ENCODE measurements at places on chromosomes 7 and 10.

- peak; percentile 93 for DNase-seq
Measured at GRCh38 chr10:78623578-78624215, 445.1 kb upstream of the ZMIZ1 start.

DNA sequence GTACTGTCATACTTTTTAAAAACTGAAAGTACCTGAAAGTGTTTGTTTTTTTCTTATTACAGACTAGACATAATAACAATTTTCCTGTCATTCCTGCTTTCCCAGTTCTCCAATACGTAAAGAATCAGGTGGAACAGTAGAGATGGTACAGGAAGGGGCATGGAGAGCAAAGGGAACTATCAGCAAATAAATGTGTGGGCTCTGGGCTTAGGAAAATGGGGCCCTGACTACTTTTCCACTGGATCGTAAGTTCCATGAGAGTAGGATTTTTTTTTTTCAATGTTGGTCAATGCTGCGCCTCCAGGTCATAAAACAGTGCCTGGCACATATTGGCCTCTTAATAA lies 15.2 kb upstream of the FAS start:
- no peak for DNase-seq

- DNase-seq, result no peak
Measured at GRCh38 chr10:75037171-75038153, 74.0 kb upstream of the SAMD8 start.

DNA sequence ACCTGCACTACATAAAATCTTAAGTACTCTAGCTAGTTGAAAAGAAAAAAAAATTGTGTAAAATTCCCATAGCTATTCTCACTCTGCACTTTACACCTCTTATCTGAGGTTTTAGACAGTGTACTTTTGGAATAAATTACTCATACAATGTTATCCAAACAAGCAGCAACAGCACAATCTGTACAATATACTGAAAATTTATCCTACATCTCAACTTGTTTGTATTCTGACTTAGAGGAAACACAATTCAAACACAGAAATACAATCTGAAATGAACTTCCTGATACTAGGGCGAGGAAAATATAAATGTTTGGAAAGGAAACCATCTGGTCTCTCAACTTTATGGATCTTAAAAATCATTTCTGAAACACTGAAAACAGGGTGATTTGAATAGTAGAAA lies 381.7 kb downstream of the THSD7A start:
- DNase-seq, result no peak

GRCh38 chr7:2213551-2214215 lies 19.1 kb downstream of the MAD1L1 start:
- no peak for DNase-seq

- no peak for DNase-seq
Measured at GRCh38 chr7:37467002-37467401, 18.3 kb upstream of the ELMO1 start.

DNA sequence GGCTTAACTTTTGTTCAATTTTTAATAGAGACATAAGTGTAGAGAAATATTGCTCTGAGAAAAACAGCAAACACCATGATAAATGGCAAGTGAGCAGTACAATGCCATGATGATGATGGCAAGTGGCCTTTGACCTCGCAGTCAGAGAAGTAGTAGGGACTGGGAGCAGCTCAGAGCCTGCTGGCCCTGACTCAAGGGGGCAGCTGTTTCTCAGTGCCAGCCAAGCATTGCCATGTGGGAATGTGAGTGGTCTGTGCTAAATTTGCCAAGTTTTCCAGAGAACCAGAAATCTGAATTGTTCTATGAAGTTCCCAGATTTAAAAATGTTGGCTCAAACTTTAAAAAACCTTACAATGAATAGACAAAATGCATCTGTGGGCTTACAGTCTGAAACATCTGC lies 187.9 kb downstream of the BICC1 start:
- no peak for DNase-seq

- DNase-seq, result no peak
Measured at GRCh38 chr10:77226853-77227565, 410.6 kb downstream of the KCNMA1 start.

- DNase-seq, result peak; percentile 43
Measured at GRCh38 chr7:99407872-99408378, 472 bp downstream of the PDAP1 start.

GRCh38 chr7:129845972-129846327 lies 106.8 kb downstream of the UBE2H start:
- peak; percentile 79 for DNase-seq

DNA sequence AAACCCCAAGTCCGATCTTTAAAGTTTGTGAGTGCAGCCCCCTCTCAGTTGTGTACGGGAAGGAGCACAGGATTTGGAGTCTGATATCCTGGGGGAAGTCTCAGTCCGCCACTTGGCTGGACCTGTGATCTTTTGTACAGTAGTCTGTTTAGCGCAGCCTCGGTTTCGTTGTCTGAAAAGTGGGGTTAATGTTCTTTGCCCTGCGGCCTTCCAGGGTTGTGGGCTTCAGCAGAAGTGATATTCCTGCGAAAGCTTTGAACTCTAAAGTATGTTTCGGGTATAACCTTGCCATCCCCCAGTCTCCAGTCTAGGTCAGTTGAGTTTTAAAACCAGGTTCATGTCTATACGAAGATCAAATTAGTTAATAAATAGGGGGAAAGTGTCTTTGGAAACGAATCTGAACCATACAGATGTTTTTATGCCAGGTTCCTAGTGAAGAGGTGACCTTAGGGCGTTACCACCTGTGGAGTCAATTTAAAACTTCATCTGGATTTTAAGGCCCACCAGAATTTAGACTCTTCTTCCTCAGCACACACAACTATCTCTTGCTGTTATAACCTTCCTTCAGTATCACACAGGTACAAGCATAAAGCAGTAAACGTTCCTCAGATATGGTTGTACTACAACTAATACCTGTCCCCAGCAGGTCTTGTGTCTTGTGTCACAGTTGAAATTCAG lies 904 bp downstream of the R3HCC1L start:
- DNase-seq, result no peak

GRCh38 chr7:4050126-4050660 lies 631.9 kb upstream of the FOXK1 start:
- no peak for DNase-seq

Data from PC-9 (cell line).